ENCODE measurements at places on chromosomes 7 and 10.

DNA sequence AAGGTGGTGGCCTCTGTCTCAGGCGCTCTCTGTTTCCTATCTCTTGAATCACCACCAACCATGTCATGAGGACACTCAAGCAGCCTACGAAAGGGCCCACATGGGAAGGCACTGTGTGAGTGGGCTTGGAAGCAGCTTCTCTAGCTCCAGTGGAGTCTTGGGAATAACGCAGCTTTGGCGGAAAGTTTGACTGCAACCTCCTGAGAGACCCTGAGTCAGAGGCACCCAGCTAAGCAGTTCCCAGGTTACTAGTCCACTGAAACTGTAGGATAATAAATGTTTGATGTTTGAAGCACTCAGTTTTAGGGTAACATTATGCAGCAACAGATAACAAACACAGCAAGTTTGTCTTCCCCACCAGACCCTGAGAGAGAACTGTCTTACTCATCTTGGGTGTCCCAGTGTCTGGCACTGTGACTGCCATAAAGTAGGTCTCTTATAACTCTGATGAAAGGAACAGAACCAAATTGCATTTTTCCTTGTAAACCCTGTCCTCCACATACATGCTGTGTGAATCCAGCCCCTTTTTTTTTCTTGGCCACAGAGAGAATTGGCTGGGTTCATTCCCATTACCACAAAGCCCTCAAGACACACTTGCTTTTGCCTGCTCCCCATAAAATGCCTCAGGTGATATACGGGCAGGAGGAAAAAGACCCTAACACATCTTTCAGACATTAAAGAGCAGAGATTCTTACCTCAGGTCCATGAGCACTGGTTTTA is 185.5 kb downstream of the ZNF365 start:
- no peak for DNase-seq

DNA sequence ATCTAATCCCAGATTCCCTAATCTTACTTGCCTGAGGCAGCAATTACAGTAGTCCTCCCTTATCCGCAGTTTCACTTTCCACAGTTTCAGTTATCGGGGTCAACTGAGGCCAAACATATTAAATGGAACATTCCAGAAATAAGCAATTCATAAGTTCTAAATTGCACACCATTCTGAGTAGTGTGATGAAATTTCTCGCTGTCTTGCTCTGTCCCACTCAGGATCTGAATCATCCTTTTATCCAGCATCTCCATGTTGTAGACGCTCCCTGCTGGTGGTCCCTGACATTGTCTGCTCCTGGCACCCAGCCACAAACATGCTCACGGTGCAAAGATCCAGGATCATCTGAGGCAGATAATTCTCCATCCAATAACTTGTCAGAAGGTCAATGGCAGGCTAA is 128.7 kb upstream of the CXCL12 start:
- DNase-seq: no peak

- DNase-seq: no peak
These were observed 93.3 kb upstream of the AGBL3 start for GRCh38 chr7:134892963-134893362.

DNA sequence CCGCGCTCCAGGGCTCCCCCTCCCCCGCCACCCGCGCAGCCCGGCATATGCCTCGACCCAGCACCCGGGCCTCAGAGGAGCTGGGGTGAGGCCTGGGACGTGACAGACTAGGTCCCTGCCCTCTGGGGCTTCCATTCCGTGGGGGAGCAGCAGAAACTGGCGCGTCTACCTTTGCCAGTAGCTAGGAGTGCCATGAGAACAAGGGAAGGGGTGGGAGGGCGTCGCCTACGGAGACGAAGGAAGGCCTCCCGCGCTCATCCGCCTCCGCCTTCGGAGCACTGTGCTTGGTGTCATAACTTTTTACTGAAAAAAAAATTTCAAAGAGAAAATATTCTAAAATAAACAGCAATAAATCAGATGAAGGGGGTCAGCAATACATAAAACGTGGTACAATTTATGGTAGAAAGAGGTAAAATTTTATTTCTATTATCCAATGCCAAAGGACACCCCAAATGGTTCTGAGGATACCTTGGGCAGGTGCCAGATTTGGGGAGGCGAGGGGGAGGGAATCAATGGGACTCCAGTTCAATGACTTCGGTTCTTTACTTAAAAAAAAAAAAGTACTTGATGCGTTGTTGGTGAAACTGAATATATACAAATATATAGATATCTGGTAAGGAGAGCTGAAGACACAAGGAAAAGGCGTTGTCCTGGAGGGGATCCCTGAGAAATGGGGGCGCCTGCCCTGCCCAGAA is 35.1 kb upstream of the GRID1 start:
- no peak for DNase-seq

- no peak for DNase-seq
These were observed 410.0 kb upstream of the RNF32 start for GRCh38 chr7:156230576-156230975.

DNA sequence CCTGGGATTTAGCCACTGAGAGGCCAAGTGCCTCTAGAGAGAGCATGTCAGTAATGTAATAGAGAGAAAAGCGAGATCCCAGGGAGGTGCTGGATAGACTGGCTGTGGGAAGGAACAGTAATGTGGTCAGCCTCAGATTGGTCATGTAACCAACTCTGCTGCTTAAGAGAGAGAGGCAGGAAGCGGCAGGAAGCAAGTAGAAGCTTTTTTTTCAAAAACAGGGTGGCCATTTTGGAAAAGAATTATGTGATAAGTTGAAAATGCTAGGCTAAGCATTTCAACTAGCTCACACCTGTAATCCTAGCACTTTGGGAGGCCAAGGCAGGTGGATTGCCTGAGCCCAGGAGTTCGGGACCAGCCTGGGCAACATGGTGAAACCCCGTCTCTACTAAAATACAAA is 3.7 kb upstream of the PCOLCE start:
- no peak for DNase-seq

- no peak for DNase-seq
These were observed 63.7 kb downstream of the PTEN start for GRCh38 chr10:87927091-87927490.

GRCh38 chr7:26853788-26854393 is 10.5 kb downstream of the SKAP2 start:
- no peak for DNase-seq

- DNase-seq: no peak
These were observed 227.7 kb downstream of the TMEM178B start for GRCh38 chr7:141301544-141301943.

GRCh38 chr7:99031496-99031895 is 112.4 kb downstream of the SMURF1 start:
- no peak for DNase-seq

DNA sequence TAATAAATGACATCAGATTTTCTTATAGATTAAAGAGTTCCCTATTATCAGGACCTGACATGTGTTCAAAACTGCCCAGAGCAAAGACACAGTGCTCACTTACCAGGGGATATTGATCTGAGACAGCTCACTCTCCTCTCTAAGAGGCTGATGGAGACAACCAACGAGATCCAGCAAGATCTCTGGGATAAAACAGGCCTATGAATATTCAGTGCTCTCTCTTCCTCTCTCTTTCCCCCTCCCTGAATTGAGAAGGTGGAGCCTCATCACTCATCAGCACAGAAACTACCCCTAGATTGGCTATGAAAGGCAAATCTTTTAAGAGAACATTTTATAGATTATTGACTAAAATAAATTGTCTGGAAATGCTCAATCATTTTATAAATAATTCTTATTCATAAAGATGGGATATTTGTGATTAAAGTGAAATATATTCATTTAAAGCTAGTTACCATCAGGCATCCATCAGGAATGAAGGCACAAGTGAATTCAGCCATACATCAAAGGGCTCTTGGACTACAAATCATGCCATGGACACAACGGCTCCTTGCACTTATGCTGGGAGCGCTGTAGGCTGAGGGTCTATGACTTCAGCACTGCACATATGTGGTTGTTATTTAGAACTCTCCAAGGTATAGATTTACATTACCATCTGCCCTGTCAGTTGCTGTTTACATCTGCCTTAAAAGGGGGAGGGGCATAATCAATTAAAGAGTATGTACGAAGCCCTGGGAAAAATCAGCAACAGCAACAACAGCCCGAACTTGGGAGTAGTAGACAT is 3.4 kb upstream of the PPP1R17 start:
- DNase-seq: no peak

DNA sequence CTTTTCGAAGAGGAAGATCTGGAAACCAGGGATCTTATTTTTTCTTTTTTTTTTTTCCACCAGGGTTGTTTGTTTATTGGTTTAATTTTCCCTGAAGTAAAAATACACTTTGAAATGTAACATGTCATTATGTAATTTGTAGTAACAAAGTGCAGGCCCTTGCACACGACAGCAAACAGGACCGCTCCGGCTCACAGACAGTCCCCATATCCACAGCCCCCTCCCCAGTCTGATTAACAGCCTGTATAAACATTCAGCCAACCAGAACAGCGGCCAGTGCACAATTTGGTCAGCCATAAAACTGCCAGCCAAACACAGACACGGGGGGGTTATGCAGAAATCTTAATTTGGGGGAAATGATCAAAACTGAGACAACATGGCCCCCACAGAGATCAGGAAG is 431.6 kb upstream of the NPVF start:
- no peak for DNase-seq

DNA sequence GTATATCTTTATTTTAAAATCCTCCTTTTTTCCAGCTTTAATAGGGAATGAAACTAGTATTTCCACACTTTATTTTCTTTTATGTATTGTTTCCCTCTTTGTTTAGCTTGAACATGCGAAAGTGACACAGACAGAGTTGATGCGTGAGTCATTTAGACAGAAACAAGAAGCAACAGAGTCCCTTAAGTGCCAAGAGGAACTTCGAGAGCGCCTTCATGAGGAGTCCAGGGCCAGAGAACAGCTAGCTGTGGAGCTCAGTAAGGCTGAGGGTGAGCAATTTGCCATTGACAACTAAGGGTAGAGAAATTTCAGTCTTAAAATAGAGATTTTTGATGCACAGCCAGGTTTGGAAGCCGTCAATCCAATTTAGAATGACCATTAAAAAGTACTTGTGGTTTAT is 73.1 kb downstream of the CYP51A1 start:
- no peak for DNase-seq

DNA sequence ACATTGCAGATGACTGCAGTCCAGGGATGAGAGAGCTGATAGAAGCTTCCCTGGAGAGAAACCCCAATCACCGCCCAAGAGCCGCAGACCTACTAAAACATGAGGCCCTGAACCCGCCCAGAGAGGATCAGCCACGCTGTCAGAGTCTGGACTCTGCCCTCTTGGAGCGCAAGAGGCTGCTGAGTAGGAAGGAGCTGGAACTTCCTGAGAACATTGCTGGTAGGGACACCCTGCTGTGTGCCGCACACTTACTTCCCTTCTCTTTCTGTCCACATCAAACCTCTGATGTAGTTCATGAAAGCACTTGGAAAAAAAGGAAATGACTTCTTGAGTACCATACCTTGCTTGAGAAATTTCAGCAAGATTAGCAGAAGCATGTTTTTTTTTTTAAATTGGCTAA is 25.3 kb downstream of the MAP3K8 start:
- DNase-seq: no peak

DNA sequence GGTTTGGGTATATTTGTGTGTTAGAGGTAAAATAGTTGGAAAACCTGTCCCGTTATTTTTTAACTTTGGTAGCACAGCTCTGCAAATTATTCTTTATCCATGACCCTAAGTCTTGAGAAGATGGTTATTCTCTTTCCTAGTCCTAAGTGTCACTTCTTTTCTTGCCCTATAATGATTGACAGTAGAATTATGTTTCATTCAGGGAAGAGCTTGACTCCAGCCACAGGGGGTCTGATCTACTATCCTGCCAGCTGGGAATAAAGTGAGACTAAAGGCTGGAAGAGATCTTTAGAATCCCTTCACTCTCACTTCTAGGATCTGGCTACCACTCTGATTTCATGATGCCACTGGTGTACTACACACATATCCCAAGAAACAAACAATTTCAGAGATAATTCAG is 90.4 kb downstream of the PHTF2 start:
- DNase-seq: no peak

- no peak for DNase-seq
These were observed 346.2 kb upstream of the AOAH start for GRCh38 chr7:37070471-37070870.

GRCh38 chr10:70265032-70265689 is 18.6 kb downstream of the NPFFR1 start:
- DNase-seq: no peak

DNA sequence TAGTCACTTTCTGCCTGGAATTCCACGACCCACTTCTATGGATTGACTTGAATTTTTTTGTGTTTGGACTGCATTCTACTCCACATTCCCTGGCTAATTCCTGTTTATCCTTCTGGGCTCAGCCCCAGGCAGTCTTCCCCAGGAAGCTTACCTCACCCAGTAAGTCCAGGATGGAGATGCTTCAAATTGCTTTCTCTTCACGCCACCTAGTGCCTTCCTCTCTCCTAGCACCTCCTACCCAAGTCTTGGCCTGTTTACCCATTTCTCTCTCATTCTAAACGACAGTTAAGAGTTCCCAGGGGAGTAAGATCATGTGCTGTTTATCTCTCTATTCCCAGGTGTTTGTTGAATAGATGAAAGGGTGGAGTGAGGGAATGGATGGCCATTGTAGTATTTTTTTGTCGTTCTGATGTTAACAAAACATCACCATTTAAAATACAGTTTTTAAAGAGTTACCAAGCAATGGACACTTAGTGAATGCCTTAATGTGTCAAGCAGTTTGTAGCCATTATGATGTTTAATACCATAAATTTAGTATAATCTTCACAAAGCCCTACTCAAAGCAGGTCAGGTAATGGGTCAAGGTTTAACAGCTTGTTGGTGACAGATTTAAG is 45.5 kb upstream of the TARP start:
- DNase-seq: no peak

- DNase-seq: peak; percentile 32
These were observed 3.6 kb upstream of the MTPN start for GRCh38 chr7:135980665-135981180.

GRCh38 chr7:32658034-32658433 is 162.7 kb downstream of the AVL9 start:
- no peak for DNase-seq

DNA sequence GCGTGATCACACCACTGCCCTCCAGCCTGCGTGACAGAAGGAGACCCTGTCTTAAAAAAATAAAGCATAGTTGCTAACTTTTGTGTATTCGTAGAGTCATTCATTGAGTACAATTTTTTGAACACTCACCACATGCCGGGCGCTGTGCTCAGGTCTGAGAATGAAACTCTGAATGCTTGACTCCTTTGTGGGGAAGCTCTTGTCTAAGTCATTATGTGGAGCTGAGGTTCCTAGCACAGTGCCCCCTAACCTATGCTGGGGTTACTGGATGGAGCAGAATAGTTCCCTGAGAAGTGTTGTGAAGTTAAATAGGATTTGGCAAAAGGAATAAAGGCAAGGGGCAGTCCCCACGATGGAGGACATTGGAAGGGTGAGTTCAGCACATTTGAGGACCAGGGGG is 123.3 kb downstream of the CELF2 start:
- DNase-seq: no peak

- DNase-seq: no peak
These were observed 674.4 kb downstream of the GRM8 start for GRCh38 chr7:126578338-126578737.
